ENCODE measurements at places on chromosomes 11 and 22.

DNA sequence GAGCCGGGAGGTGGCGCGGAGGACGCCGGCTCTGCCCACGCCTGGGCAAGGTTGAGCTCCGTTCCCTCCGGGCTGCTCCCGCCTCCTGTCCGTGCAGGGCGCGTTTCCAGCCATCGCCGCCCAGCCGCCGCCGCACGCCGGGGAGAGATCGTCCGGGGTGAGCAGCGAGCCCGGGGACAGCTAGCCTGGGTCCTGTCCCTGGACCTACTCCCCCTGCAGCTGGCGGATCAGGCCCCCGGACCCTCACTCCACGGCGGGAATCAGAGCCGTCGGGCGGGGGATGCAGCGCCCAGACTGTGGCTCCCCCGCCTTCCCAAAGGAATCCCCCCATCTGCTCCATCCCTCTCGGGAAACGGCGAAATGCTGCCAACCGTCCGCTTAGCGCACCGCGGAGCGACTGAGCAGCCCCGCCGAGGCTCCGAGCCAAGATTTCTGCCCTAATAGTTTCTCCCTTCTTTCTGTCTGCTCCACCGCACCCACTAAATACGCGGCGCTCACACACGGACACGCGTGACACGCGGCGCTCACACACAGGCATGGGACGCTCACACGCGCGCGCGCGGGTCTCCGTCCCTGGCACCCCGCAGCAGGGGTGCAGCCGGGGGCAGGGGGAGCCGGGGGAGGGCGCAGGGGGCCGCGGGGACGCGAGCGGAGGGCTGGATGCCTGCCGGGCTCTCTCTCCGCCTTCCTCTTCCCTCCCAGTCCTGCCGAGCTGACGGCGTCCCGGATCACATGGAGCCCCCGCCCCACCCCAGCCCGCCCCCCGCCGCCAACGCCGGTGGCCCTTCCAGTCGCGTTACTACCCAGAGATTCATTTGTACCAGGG is at the start of gene KCNJ5:
Gene KCNJ5 (plus strand): TSS at position 814 of the 826 bp plus-strand sequence. CDS start 19,918 bp downstream, outside the sequence.
- peak; percentile 36 for DNase-seq

- DNase-seq, result no peak
These were observed 764.8 kb upstream of the LUZP2 start for GRCh38 chr11:23732026-23732425.

DNA sequence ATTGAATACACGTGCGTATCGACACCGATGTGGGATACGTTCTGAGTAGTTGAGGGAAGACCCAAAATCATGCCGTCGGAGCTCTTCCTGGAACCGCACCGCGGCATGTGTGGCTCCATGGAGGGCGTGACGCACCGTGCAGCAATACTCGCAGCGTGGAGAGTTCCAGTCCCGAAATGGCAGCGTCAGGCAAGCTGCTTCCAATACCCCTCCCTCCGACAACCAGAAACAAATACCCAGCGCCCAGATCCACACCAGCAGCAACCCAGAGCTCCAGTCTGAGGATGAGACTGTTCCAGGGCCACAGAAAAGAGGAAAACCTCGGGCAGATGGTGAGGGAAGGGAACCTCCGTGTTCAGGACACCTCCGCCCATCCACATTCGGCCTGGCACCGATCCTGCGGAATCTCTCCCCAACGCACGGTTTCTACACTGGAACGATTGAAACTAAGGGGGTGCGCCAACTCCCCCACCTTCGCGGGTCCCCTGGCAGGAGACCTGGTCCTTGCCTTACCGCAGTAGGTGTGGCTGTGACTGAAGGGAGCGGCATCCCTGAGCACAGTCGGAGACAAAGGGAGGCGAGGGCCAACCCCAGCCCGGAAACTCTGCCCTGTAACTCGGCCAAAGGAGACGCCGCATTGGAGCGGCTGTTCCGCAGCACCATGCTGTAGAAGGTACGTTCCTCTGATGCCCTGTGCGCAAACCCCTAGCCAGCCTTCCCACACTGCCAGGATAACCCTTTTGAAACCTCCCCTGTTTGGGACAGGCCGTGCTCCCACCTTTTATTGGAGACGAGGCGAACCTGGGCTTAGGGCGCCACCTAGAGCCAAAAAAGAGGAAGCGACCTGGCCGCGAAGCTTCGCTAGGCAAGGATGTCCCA is 28.2 kb downstream of the DBX1 start:
- peak; percentile 21 for DNase-seq

DNA sequence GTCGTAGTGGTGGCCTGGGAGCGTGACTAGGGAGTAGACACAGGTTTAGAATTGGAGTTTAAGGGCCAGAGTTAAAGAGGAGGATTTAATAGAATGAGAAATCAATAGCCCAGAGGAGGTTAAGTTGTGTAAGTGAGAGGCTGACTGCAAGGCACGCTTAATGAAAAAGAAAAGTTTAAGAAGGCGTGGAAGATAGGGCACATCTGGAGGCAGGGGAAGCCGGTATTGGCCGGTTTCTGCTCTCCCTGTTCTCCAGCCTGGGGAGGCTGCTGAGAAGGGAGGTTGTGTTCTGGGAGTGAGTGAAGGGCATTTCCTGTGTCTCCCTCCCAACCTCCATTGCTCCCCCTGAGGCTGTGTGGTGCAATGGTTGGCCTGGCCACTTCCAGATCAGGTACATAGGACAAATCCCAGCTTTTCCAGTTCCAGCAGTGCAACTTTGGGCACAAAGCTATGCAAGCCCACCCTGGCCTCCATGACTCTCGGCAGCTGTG is 6.3 kb downstream of the GRIK4 start:
- no peak for DNase-seq

GRCh38 chr22:50528682-50529415 is 963 bp downstream of the TYMP start:
- DNase-seq, result no peak

GRCh38 chr22:40721266-40721665 is 42.0 kb downstream of the MCHR1 start:
- DNase-seq, result peak; percentile 88

- DNase-seq, result no peak
These were observed 1.4 kb upstream of the AP5B1 start for GRCh38 chr11:65781962-65782815.

GRCh38 chr11:86807360-86807759 is 7.0 kb downstream of the PRSS23 start:
- DNase-seq, result no peak

GRCh38 chr11:65288706-65289536 is 25.7 kb upstream of the CDC42EP2 start:
- no peak for DNase-seq

DNA sequence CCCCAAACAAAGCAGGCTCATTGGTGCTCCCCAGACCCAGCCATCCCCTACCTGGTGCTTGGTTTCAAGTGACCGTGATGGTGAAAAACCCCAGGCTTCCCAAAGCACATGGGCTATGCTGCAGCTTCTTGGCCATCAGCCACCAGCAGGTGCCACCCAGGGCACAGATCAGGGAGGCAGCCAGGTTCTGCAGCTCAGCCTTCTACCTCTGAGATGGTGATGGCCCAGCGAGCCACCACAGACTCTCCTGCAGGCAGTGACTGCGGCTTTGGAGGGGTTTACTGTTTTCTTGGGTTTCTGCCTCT is 70.0 kb upstream of the ALX4 start:
- DNase-seq, result no peak

GRCh38 chr11:68044145-68044813 is 5.5 kb downstream of the TCIRG1 start:
- no peak for DNase-seq

- no peak for DNase-seq
These were observed 2.8 kb upstream of the JHY start for GRCh38 chr11:122879785-122880184.

- no peak for DNase-seq
These were observed 26.3 kb upstream of the SORL1-AS1 start for GRCh38 chr11:121478895-121479697.
